ENCODE measurements at places on chromosomes 1 and 21.

- no peak for DNase-seq
These were observed 60.9 kb downstream of the LHX4 start for GRCh38 chr1:180291004-180291403.

GRCh38 chr1:89974696-89975470, 20.0 kb upstream of the ZNF326 start:
- no peak for DNase-seq

DNA sequence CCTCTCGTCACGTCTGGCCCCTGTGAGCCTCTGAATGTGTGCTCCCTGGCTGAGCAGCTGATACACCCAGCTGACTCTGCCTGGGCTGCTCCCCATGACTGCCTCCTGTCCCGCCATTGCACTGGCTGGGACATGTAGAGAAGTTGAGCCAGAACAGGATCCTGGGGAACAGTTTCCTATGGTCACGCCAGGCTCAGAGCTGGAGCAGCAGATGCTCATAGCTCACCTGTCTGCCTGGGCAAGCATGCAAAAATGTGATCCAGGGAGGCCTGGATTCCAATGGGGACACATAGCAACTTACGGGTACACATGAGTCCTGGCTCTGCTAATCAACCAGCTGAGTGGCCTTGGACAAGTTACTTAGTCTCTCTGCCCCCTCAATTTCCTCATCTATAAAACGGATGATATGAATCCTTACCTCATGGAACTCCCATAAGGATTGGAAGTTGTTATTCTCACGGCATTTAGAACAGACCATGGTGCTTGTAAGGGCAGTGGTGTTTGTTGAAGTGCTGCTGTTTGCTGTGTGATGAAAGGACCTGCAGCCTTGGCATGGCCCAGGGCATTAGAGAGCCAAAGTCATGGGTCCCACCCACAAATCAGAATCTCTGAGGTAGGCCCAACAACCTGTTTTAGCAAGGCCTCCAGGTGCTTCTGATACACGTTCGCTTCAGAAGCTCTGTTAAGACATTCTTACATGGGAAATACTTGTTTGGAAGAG, 150.3 kb upstream of the VANGL1 start:
- no peak for DNase-seq

GRCh38 chr1:226831953-226832352, 38.5 kb upstream of the PSEN2 start:
- DNase-seq, result no peak

DNA sequence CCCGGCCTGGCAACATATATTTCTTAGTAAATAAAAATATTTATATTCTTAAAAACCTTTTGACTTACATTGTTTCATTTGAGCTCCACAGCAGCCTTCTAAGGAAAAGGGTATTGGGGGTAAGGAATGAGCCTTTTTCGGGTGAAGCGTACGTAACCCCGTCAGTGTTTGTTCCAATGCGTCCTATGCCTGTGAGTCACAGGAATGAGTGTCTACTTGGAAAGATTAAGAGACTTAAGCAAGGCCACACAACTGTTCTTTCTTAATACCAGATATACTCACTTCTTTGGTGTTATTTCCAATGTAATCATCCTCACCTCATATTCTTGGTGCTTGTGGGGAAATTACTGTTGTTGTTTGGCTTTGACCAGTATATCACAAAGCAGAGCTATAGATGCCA, 22.7 kb downstream of the WDTC1 start:
- DNase-seq, result no peak

DNA sequence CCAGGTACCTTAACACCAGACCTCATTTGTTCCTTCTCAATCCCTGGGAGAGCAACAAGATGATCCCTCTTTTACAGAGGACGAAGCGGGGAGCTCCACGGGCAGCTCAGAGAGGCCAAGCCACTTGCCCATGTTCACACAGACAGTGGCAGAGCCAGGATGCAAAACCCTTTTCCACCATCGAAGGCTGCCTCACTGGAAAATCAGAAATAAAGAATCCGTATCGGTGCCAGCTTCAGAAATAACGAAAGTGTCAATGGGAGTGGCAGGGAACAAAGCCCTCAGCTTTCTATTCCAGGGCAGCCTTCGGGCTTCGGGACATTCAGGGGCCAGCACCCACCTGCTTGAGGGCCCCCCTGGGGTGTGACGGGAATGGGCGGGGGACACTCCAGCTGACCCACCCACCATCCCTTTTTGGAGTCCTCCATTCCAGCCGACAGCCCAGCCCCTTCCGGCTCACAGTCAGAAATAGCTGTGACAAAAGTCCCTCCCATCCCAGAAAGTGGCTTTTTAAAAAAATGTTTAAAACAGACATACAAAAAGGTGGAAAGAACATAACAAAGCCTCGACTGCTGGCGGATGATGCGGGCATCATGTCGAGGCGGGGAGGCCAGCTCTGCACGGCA, 6.0 kb downstream of the IFFO2 start:
- no peak for DNase-seq

DNA sequence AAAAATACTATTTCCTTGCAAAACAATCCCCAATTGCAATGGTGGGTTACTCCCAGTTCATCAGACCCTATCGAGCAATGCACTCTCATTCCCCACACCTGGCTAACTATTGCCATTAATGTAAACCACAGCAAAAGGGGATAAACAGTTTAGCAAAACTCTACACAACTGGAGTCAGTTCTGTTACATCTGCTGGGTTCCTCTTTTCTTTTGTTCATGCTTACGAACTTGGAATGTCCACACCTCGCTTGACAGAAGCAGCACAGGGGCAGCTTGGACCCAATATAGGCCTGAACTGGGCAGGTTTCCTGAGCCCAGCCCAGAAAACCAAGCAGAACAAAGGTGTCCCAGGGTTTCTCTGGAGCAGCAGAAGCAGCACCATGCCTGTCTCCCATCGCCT, 57.4 kb downstream of the ADSS2 start:
- no peak for DNase-seq

DNA sequence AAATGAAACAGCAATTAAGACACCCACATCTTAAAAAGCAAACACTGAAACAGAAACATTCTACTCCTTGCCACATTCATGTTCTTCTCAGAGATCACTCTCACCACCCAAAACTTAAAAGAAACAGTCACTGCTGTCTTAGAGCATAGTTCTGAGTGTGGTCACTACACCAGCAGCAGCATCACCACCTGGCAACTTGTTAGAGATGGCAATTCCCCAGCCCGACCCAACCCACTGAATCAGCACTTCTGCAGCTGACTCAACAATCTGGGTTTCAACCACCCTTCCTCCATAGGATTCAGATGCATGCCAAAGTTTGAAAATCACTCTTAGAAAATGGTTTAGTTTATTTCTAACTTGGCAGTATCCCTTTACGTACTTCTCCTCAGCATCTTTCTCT, 126.1 kb downstream of the CDC42BPA start:
- no peak for DNase-seq

- no peak for DNase-seq
These were observed 6.1 kb upstream of the PLA2G5 start for GRCh38 chr1:20063861-20064292.

GRCh38 chr1:220928725-220929300, 49.6 kb downstream of the HLX start:
- no peak for DNase-seq

DNA sequence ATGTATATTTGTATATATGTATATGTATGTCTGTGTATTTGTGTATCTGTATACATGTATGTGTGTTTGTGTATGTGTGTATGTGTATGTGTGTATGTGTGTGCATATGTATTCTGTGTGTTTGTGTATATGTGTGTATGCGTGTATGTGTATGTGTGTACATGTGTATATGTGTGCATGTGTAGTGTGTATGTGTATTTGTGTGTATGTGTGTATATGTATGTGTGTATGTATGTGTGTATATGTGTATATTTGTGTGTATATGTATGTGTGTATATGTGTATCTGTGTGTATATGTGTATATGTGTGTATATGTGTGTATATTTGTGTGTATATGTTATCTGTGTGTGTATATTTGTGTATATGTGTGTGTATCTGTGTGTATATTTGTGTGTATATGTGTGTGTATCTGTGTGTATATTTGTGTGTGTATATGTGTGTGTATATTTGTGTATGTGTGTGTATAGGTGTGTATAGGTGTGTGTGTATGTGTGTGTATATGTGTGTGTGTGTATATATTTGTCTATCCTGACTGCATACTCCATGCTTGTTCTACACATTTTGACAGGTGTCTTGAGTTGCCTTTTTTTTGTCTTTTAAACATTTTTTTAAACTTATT, 101.5 kb downstream of the SCCPDH start:
- no peak for DNase-seq

DNA sequence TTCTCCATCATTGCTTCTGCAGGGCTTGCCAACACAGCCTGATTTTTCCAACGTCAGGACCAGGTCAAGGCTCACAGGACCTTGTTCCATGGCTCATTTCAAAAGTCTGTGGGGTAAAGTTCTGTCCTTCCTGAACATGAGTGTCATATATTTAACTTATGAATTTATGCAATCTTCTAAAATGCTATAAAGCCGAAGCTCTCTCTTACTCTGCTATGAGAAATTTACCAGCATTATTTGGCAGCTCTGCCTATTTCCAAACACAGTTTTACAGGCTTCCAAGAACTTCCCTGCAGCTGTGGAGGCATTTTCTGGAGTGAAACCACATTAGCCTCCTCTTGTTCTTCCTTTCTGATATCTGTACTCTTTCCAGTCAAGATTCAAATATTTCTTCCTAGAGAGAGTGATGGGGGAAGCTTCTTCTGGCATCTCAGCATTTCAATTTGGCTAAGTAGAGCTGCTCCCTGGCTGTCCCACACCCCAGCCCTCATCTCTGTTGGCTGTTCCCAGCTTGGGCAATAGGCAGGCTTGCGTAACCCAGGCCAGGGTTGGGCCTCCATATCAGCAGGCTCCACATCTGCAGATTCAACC, 15.6 kb upstream of the HMGCS2 start:
- no peak for DNase-seq

- DNase-seq, result no peak
These were observed 3.0 kb downstream of the IL22RA1 start for GRCh38 chr1:24139841-24140425.

- DNase-seq, result no peak
These were observed 15.4 kb downstream of the ANGPTL7 start for GRCh38 chr1:11204396-11205190.

- no peak for DNase-seq
These were observed 52.8 kb upstream of the ACTRT2 start for GRCh38 chr1:2968471-2968881.

DNA sequence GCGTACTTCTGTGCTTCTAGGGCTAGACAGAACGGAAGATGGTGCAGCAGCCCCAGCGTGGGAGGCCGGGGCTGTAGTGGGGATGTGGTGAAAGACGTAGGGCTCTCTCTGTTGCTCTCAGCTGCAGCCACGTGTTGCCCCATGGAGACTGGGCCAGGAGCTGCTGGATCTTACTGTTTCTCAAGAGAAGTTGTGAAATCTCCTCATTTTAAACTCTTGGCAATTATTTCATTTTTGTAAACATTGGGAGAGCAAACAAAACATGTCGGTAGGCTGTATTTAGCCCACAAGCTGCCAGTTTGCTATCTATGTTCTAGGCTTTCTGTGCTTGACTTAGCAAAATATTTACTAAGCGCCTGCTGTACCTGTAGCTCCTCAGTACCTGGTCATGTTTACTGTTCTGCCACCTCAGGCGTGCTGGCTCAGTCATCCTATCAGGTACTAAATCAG, 15.9 kb upstream of the ELOA start:
- DNase-seq, result no peak

DNA sequence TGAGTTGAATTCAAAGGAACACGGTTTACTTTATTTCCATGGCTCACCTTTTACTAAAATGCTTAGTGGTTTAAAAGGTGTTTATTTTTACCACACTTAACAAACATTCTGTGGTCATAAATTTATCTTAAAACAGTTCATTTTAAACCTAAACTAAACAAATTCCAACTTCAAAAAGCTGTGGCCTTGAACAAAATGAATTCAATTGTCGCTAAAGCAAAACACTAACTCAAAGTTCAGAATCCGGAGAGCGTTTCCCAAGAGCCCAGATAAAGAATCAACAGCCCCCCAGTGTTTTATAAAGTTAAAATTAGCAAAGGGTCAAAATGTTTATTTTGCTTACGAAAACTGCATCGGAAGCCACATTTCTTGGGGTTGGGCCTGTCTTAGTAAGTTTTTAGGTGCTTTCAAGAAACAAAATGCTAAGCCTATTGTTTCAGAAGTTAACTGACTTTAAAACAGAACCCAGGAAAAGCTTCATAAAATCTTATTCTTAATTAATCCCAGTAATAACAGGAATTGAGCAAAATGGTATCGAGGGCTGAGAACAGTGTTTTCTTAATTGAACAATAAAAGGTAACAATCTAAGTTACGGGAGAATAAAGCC, 1.3 kb downstream of the PUM1 start:
- DNase-seq, result no peak

- DNase-seq, result no peak
These were observed 41.5 kb downstream of the LRRC53 start for GRCh38 chr1:74470936-74471335.

GRCh38 chr1:6743189-6744101, 41.8 kb upstream of the CAMTA1 start:
- DNase-seq, result no peak

DNA sequence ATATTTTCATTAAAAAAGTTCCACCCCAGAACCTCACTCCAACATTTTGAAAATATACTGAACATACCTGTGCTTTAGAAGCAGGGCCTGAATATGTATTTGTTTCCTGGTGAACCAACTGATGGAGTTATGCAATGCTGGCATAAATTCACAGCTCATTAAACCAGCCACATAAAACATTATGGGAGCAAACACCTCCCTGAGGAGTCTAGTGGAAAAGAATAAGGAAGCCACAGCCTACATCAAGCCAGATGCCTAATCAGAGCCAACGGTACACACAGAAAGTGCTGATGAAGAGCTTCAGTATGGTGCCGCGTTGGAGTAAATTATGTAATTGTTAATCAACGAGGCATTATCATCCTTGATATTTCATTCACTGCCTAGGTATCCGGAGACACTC, 199.5 kb downstream of the AJAP1 start:
- no peak for DNase-seq

DNA sequence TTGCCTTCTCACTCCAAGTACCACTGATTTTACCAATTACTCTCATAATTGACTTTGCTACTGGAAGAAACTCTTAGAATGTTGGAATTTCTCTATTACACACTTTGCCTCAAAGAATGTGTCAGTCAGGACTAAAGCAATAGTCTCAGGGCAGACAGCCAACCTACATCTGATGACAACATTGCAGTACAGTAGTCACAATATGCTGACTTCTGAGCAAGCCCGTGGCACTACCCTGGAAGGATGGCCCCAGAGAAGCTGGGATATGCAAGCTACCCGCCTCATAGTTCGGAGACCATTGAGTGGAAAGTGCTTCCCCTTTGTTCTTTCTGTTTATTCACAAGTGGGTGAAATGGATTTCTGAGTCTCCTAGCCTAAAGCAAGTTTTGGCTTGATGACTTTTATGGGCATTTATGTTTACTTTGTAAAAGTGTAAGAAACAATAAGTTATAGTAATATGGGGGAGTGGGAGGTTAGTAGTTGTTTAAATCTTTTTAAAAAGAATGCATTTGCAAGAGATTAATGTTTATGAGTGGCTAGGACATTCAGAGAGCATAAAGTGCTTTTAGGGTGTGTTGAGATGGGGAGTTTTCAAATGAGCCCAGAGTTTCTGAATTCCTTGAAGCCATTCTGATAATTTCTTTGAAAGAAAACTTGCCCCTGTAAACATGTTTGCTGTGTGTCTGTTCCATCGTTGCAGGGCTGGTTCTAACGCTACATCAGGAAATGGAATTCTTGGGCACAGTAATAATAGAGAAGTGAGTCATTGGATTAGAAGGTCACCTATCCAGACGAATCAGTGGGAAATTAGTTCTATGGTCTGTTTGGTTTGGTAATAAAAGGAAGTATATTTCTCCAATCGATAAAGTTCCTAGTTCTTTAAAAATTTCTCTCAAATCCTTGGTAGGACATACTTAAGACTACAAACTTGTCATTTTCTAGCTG, 63.8 kb downstream of the LMO4 start:
- no peak for DNase-seq
